ENCODE measurements at places on chromosomes 6 and 20. TPM values are rescaled to one million over a fixed set of nuclear protein-coding genes. Genes with fewer than 3 reads are reported as not detected.

The GLP1R gene
- total RNA-seq = 0.08 TPM

The ELOVL2 gene
- 0.04 TPM for total RNA-seq

The ALDH8A1 gene
- 0.16 TPM for total RNA-seq

The CCDC28A gene
- 10.1 TPM for total RNA-seq

The MMUT gene
- 15.3 TPM for total RNA-seq

The FAM217A gene
- total RNA-seq = not detected

All from esophagus mucosa (tissue), 1 donor.